ENCODE measurements at places on chromosomes 16 and 17.

- DNase-seq: no peak
Measured at GRCh38 chr16:73916829-73917594, 379.6 kb upstream of the PSMD7 start.

DNA sequence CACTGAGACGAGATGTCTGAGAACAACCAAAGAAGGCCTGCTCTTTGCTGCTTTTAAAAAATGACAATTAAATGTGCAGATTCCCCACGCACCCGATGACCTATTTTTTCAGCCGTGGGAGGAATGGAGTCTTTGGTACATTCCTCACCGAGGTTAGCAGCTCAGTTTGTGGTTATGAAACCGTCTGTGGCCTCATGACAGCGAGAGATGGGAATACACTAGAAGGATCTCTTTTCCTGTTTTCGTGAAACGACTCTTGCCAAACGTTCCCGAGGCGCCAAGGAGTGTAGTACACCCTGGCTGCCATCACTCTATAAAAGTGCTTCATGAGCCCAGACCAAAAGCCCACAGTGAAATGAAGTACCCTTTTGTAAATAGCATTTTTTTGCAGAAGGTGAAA is 87.8 kb downstream of the CRISPLD2 start:
- DNase-seq: no peak

- no peak for DNase-seq
Measured at GRCh38 chr17:65856865-65857264, 295.4 kb upstream of the AXIN2 start.

GRCh38 chr16:1072526-1073261 is at the start of gene SSTR5:
Gene SSTR5, plus strand, starts transcription at chr16:1072747. Its CDS starts 6,122 bp downstream, at chr16:1078869.
- DNase-seq: no peak

DNA sequence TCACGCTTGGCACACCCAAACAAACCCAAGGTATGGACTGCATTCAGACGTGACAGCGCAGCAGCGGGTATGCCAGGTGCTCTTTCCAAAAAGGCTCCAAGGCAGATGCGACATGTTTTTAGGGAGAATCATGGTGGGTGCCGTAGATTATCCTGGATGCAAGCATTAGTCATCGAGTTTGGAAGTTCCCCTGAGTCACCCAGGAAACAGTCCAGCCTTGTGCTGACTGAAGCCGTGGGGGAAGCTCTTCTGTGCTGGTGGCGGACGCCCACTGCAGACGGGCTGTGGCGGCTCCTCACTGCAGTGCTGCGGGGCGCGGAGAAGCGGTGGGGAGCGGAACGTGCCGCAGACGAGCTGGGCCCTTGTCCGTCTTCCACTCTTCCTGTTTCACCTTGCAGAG is 13.9 kb downstream of the JPT2 start:
- no peak for DNase-seq

- no peak for DNase-seq
Measured at GRCh38 chr16:72721981-72722380, 325.9 kb downstream of the ZFHX3 start.

DNA sequence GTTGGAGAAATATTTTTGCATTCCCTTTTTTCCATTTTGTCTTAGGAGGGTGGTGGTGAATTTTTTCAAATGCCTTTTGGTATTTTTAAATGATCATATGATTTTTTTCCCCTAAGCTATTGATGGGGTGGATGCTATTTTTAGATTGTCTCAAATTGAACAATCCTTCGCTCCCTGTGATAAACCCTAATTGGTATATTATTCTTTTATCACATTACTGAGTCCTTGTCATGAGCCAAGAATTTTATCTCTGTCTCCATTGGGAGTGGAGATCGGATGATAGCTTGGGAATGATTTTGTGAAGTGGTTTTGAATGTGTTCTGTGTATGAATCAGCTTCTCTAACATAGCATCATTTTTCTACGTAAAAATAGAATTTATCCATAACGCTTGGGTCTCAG is 15.4 kb downstream of the NECAB2 start:
- DNase-seq: no peak

DNA sequence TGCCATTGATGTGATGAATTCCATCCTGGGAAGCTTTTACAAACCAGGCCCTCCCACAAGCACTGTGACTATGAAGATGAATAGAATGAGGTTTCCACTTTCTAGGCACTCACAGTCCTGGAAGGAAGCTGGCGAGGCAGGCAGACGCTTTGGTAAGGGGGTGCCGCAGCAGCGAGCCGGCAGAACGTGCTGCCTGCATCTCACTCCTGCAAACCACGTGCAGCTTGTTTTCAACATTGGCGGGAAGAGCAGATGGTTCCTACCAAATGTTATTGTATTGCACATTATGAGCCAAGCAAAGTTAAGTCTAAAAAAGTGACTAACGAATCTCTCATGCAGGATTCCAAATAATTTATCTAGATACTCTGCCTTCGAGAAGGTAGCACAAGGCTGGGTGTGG is 3.7 kb upstream of the DNAI2 start:
- DNase-seq: no peak

DNA sequence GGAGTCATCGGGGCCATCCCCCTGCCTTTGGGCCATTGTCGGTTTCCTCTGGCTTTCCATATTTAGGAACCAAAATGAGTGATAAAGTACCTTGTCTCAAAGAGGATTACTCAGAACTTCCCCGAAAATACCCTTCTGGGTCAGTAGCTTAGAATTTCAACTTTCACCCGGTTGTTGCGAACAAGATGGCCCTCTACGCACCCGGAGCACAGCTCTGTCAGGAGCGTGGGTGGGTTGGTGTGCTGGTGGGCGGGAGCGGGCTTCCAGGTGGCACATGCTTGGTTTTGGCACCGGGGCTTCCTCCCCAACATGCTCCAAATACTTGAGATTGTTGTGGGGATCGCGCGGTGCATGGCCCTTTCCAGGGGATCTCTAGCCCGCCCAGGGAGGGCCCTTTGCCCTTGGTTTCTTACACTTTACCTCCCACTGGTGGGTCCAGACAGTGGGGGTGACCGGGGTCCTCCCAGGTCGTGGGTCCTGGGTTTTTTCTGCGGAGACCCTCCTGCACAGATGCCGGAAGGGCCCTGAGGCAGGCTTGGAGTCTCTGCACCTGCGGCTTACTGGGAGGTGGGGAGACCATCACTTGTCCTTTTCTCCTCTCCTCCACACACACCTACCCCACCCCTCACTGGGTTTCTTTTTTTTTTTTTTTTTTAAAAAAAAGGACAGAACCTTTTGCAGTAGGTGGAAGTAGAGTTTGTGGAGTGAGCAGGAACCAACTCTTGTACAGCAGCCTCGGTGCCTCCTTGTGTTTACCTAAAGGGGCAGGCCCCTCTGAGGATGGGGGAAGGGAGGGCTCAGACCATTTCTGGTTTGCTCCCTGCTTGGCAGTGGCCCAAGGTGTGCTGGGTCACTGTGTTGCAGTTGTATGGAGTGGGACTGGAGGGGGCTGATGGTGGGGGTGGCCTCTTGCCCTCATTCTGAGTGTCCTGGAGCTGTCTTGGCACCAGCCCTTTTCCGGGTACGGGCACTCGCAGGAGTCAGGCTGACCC is 142.1 kb downstream of the SEC14L1 start:
- no peak for DNase-seq

DNA sequence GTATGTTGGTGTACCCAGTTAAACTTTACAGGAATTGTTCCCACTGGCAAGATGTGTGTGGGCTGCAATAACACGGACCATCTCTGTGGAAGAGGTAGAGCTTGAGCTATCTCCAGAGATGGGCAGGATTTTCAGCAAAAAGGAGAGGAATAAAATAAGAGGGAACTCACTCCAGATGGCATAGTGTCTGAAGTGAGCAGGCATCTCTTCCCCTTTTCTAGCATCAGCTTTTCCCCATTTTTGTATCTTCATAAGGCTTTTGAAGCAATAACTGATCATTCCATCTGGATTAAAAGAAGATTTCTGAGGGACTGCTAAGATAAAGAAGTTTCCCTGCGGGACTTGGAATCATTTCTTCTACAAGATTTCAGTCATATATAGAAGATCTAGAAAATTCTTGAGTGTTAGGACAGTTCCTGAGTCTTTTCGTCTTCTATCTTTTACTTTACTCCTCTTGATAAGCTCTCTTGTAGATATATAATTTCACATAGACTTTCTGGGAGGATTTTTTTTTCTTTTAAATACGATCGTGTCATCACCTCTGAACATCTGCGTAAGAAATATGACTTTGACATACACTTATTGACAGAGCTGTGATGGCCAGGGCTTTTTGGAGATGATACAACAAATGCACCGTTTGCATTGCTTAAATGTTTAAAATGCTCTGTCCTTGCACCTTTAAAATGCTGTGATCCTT is 2.1 kb downstream of the CPD start:
- DNase-seq: no peak

- no peak for DNase-seq
Measured at GRCh38 chr16:60686824-60687223, 1349.4 kb downstream of the CDH8 start.

GRCh38 chr16:14353340-14353739 is 276.7 kb downstream of the PARN start:
- DNase-seq: no peak

DNA sequence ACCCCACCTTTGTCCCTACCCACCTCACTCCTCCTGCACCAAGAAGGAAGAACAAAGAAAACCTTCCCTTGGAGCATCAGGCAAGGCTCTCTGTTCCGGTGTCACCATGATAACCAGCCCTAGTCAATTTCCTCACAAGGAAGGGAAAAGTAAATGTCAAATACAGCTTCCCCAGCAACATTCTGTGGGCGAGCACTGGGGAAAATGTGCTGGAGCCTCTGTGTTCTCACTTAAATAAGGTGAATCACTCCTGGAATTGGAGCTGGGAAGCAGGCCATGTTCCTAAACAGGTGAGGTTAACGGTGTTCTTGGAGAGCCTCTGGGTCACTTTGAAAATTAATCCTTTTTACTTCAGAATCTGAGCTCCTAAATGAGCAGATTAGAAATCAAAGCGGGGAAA is 427.9 kb upstream of the ERCC4 start:
- no peak for DNase-seq

DNA sequence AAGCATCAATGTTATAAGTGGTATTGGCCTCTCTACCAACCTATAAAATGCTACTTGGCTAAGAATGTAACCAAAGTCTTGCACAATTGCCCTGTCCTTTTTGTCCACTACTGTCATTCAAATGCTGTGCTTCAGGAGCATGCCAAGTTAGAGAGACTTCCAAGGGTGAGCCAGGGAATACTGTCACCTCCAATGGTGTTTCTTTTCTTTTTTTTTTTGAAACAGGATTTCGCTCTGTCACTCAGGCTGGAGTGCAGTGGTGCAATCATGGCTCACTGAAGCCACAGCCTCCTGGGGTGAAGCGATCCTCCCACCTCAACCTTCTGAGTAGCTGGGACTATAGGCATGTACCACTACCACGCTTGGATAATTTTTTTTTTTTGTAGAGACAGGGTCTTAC is 43.7 kb upstream of the ERN1 start:
- no peak for DNase-seq

DNA sequence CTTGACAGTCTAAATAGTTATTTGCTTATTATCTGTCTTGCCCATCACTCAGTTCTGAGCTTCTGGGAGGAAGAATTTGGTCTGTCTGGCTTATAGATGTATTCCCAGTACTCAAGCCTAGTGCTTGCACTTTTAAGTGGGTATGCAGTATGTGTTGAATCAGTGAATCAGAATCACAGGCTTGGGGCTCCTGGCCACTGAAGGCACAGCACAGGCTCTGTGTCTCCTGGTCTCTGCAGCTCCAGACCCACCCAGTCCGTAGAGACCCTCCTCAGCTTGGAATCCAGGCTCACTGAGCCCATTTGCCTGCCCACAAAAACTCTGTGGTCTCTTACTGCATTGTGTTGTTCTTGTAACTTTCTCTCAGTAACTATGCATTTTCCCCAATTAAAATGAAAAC is 19.3 kb upstream of the CFAP20 start:
- no peak for DNase-seq

- no peak for DNase-seq
Measured at GRCh38 chr16:83470416-83470815, 337.4 kb upstream of the HSBP1 start.

DNA sequence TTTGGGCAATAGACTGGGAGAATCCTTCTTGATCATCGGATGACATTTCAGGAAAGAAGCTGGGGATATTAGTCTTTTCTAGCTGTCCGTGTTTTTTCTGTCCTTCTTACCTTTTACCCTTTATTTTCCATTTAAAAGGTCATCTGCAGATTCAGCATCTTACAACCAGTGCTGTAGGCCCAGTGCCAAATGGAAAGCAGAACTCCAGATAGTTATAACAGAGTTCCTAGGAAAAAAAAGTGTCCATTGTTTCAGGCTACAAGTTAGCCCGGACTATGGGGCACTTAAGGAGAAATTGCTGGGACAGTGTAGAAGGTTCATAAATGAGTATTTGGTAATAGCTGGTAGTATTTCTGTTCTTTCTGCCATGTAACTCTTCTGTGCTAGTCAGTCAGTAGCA is 28.4 kb downstream of the LDHD start:
- DNase-seq: no peak

DNA sequence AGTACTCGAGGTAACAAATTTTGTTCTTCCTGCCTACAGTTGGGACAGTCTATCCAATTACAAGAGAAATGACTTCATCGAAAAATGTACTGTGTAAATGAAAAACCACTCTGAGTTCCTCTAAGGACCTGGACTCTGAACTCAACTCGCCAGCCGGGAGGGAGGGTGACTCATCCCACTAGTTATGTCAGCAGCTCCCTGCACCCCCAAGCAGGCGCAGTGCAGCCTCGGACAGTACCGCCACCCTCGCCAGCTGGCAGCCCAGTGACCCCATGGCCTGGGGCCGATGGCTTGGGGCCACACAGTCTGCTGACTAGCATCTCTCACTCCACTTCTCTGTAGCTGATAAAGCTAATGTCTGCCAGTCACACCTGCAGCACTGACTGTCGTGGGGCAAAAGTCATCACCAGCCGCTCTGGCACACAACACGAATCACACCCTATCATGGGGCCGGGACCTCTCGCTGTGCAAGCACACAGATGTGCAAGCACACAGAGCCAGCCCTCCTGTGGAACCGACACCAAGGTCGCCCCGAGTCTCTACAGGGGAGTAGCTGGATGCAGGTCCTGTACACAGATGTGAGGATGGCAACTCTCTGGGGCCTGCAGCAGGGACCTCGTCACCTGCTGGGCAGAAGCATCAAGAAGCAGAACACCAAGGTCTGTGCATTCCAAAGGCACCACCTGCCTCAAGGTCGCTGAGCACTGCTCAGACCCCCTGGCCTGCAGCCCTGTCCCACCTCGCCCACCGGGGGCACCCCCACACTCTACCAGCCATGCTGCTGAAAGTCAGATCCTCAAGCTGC is 5.7 kb downstream of the CSNK1D start:
- peak; percentile 54 for DNase-seq

GRCh38 chr17:3318336-3318735 is 20.2 kb upstream of the OR3A1 start:
- DNase-seq: no peak

GRCh38 chr17:77449908-77450741 is 309.4 kb downstream of the SEC14L1 start:
- peak; percentile 85 for DNase-seq

GRCh38 chr16:64654178-64654577 is 467.7 kb downstream of the CDH11 start:
- DNase-seq: no peak
